ENCODE measurements at places on chromosomes 1 and 21.

- no peak for DNase-seq
Observed at GRCh38 chr1:150955280-150955679, 19.4 kb downstream of the CERS2 start.

DNA sequence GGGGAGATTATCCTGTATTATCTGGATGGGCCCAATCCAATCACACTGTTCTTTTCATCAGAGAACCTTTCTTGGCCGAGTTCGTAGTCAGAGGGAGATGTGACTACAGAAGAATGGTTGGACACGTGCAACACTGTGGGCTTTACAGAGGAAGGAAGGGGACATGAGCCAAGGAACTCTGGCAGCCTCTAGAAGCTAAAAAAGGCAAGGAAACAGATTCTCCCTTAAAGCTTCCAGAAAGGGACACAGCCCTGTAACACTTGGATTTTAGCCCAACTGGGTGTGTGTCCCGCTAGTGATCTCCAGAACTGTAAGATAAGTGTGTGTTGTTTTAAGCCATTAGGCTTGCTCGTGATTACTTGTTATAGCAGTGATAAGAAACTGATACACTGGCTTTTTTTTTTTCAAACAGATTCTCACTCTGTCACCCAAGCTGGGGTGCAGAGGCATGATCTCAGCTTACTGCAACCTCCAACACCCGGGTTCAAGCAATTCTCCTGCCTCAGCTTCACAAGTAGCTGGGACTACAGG is 53.9 kb upstream of the FBXO28 start:
- DNase-seq = no peak

DNA sequence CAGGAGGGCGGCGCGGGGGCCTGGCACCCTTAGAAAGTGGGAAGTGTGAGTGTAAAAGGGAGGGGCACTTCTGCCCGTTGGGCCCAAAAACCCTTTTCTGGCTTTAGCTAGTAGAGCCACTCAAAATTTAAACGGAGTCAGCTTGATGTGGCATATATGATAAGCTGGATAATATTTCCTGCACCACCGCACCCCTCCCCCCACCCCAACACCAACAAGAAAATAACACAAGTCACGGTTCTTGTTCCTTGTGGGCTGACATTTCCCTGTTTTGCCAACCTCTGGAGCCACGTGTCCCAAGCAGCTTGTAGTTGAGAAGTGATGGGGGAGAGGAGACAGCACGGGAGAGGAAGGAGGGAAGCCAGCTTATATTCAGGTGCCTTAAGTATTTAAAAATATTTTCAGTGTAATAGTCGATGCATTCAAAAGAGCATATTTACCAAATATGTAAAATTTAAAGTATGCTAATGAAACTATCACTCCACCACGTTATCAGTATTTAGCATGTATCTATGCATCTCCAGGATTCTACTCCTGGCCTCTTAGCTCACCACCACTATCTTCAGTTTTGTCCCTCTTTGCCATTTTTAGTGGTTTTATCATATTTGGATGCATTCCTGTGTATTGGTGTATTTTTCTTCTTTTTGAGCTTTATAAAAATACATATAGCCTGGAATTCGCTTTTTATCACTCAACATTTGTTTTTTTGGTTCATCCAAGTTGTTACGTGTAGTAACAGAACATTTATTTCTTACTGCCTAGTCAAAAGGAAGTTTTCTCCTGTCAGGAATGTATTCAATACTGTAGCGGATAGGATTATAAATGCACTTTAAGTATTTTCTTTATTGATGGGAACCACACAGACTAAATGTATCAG is 773 bp upstream of the DDX59 start:
- DNase-seq = peak; percentile 74

- DNase-seq = peak; percentile 75
Observed at GRCh38 chr1:232457595-232457994, 172.3 kb downstream of the SIPA1L2 start.

GRCh38 chr1:173360487-173361063 is 116.6 kb upstream of the PRDX6 start:
- no peak for DNase-seq

- no peak for DNase-seq
Observed at GRCh38 chr1:215022741-215023141, 59.8 kb upstream of the KCNK2 start.

- DNase-seq = no peak
Observed at GRCh38 chr1:117623141-117623540, 17.3 kb downstream of the TENT5C start.
